Stimulated activated CD4-positive, alpha-beta T cell treated with anti-CD3 and anti-CD28 coated beads, TNF-alpha, amount 100 ng/mL, for 48 hours (primary cell): ENCODE measurements at places on chromosomes 3 and 15.

- DNase-seq, result no peak
Observed at GRCh38 chr3:54573858-54574257, 354.0 kb downstream of the LRTM1 start.

- no peak for DNase-seq
Observed at GRCh38 chr15:71892335-71892734, 82.0 kb downstream of the NR2E3 start.

DNA sequence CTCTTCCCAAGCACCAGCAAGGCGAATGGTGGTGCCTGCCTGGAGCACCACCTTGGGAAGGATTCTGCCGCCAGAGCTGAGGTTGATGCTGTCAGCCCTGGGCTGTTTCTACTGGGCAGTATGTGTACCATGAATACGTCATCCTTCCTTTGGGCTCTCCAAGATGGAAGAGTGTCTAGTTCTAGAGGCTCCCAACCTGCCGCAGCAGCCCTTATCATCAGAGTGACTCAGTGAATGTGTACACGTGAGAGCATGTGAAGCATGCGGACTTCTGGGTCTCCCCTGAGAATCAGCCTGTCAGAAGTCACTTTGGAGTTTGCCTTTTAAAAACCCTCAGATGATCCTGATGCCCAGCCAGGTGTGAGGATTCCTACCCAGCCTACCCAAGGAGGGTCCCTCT, 20.9 kb downstream of the PLA2G4D start:
- no peak for DNase-seq

DNA sequence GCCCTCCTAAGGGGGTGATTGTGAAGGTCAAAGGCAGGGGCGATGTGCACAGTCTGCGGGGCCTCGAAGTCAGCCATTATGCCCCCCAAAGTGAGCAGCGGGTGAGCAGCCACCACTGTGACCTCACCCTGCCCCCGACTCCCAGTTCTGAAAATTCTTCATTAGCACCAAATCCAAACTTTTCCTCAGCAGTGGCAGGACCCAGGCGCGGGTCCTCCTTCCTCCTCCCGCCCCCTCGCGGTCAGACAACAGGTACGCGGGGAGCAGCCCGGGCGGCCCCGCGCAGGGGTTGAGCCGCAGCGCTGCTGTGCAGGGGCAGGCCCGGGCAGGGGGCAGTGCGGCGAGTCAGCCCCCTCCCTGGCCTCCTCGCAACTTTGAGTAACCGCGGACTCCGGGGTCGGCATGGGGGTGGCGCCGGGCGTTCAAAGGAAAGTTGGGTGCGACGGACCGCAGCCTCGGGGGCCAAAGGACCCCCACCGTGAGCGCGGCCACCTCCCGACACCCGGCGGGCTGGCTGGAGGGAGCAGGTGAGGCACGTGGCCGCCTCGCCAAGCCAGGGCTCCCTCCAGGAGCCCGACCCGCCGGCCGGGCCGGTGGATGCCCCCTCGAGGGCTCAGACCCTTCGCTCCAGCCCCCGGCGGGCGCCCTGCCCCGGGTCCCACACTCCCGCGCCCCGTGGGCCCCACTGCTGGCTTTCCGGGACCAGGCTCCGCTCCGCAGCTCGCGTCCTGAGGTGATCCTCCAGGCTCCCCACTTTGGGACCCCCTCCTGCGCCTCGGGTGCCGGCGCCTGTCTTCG, 49.4 kb upstream of the CCDC174 start:
- DNase-seq, result no peak

GRCh38 chr3:115348951-115349745, 202.1 kb upstream of the ZBTB20 start:
- DNase-seq, result no peak

- no peak for DNase-seq
Observed at GRCh38 chr3:134628884-134629283, 21.9 kb downstream of the KY start.

DNA sequence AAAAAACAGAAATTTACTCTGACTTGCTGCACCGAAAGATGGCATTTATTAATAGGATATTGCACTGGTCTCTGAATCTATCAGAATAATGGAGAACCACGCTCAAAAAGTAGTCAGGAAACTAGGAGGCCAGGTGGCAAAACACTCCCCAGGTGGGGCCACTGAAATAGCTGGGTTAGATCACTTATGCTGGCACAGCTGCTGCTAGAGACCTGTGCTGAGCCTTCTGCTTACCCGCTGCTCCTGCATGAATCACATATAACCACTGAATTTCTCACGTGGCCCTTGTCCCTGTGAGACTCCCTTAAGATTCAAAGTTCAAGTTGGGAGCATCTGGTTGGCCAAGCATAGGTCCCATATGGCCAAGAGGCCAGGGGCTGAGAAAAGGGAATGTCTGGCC, 66.0 kb upstream of the OXTR start:
- DNase-seq, result no peak

DNA sequence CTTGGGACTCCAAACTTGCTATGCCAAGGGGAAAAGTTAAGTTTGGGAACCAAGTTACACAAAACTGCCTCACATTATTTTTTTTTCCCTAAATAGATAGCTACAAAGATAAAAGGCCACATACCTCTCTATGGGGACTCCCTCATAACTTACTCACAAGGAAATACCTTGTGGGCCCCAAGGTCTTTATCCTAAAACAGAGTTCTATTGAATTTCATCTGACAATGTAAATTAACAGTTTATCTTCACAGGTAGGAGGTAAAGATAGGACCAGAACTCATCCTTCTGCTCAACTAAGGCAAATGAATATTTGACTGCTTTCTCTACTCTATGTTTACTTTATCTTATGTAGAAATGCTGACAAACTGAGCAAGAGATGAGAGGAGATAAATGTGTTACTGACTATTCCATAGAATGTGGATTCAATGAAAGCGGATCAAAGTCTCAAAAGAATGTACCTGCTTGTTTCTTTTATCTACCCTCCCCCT, 1278.0 kb downstream of the OTOL1 start:
- no peak for DNase-seq

DNA sequence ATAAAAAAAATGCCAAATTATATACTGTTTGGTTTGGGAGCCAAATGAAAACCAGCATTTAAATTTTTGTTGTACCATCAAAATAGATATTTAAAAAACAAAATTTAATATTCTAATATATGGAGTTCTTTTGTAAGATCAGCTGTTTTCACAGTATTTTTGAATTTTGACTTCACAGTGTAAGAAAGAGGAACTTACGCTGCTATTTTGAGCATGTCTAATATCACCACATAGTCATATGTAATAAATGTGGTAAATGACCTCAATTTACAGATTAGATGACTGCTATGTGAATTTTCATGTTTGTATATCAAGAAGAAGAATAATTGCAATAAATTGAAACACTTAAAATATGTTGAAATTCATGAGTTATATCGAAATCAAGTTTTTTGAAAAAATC, 189.6 kb downstream of the ARRDC4 start:
- DNase-seq, result no peak

DNA sequence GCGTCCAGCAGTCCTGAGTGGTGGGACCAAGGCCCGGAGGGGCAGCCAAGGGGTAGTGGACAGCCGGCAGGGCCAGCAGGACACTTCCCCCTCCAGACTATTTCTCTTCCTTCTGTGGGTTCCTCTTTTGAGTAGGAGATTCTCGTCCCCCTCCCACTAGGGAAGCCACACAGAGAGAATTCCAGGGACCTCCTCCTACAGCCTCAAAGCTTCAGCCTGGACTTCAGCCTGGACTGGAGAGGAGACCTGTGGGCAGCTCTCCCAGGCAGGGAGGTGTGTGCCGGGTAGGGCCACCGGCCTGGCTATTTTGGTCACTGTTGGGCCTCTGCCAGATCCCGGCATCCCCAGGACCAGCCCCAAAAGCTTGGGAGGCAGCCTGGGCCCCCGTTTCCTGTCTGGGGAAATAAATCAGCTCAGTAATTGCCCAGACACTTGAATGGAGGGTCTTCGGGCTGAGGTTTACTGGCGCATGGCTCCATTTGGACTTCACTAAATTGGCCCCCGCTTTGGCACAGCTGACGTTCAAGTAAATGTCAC, 1.3 kb downstream of the SLC6A6 start:
- DNase-seq, result no peak

DNA sequence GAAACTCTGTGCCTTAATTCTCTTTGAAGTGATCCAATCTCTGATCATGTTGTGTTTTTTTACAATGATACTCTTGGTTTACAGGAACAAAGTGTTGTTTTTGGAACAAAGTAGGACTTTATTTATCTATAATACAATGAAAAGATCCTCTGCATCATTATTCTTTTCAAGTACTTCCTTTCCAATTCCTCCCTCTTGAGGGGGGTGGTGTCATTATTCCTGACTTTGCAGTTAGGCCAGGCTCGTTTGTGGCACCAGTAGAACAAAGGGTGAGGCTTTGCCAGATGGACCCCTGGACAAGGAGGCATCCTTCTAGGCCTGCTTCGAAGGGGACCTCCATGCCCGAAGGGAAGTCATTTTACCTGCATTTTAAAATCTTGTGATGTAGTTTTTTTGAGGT, 41.7 kb upstream of the ZBTB38 start:
- no peak for DNase-seq

DNA sequence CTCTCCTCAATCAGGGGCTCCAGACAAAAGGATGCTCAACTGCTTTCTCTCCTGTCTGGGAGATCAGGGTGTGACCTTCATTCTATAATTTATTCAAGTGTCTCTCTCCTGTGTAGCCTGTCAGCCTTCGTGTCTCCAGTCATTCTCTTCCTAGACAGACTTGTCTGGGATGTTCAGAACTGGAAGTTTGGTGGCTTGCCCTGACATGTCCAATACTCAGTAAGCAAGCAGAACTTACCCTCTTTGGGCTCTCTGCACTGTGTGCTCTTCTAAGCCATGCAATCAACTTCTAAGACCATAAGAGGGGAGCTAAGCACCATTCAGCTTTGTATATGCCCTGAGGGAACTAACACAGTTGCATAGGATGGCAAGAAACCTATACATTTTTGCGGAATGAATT, 14.1 kb downstream of the ACKR2 start:
- no peak for DNase-seq

GRCh38 chr15:82882273-82882928, 70.1 kb downstream of the HOMER2 start:
- DNase-seq, result no peak

- no peak for DNase-seq
Observed at GRCh38 chr15:60002528-60003218, 1.4 kb upstream of the FOXB1 start.

DNA sequence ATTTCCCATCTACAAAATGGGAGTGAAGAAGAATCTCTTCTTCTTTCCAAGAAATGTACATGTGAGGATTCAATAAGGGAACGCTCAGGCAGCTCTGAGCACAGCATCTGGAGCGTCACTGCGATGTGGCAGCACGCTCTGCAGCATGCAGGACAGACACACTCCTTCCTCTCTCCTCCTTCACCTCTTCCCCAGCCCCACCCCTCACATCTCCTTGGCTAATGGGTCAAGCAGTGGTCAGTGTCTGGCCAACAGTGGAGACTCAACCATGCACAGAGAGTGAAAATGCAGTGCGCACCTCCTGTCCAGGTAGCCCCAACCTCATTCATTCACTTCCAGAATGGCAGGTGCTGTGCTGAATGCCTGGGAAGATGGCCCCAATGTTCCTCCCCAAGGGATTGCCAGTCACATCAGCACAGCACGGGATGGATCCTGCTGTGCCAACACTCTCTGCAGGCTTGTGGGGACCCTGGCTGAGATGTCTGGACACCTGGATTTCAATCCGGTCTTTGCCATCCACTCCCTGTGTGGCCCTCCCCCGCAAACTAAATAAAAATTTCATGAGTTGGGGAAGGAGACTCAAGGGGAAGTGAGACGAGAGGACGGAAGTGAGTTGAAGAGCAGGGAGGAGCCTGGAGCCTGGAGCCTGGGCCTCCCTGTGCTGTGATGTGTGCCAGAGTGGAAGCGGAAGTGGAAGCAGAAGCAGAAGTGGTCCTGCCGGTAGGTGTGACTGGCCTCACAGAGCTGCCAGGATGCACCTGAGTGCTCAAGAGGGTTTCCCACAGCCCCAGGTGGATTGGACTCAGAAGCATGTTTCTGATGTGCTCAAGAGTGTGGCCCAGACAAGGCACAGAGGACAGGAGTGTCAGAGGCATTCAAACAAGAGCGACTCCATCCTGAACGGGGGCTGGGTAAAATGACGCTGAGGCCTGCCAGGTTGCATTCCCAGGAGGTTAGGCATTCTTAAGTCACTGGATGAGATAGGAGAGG, 163.9 kb downstream of the SMAD6 start:
- DNase-seq, result no peak

GRCh38 chr3:120094776-120095225, 554 bp upstream of the GSK3B start:
- DNase-seq, result peak; percentile 98
